ENCODE measurements at places on chromosomes 13 and 19.

- DNase-seq = no peak
These were observed 416.4 kb downstream of the TSHZ3 start for GRCh38 chr19:30932854-30933253.

GRCh38 chr19:54108496-54108895 lies 5.8 kb downstream of the NDUFA3 start:
- no peak for DNase-seq

- no peak for DNase-seq
These were observed 462.5 kb downstream of the KLF12 start for GRCh38 chr13:73671732-73672131.

DNA sequence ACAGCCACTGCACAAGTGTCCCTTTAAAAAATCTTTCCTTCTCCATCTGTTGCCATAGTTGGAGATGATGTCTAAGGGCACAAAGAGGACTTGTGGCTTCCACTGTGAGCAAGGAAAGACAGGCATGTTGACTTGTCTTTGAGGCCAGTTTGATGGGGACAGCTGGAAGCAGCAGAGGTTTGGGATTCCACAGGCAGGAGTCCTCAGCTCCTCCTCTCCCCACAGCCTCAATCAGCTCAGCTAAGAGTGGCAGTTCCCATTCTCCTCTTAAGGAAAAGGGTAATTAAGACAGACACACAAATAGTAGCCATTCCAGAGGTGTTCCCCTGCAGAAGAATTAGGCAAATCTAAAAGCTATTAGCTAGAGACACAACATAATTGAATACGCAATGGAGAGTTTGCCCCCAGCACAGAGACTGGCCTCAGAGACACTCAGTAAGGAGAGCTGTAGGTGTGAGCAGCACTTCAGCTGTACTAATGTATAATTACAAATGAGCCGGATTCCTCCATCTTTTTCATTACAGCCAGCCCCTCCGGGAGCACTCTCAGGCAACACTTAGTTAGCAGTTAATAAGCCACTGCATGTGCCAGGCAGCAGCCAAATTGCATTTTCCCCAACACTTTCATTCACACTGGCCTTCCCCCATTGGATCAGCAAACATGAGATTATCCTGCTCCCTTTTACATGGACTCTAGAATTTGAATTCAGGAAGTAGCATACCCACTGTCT lies 434.0 kb downstream of the FOXO1 start:
- no peak for DNase-seq

- DNase-seq = no peak
These were observed 499.4 kb upstream of the ARGLU1 start for GRCh38 chr13:107067381-107067780.

DNA sequence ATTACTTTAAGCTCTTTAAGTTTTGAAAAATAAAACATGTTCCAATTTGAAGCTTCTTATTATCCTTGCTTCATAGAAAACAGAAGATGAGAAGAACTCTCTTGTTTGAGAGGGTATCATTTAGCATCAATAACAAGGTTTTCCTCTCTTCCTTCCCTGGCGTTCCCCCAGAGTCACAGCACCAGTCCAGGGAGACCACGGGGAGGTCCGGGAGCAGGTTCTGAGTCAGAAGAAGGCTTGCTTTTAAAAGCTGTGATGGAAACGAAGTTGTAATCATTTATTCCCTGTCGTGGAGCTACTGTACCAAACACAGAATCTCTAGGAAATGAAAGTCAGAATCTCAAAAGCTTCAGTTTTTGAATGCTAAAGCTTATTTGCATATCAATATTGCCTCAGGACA lies 174.0 kb upstream of the LSM14A start:
- no peak for DNase-seq

GRCh38 chr19:4429771-4430171 lies 27.3 kb downstream of the CHAF1A start:
- DNase-seq = no peak

GRCh38 chr13:113077953-113078901 lies 27.4 kb upstream of the F7 start:
- no peak for DNase-seq

- DNase-seq = no peak
These were observed 382.4 kb downstream of the KCTD12 start for GRCh38 chr13:76503766-76504165.

DNA sequence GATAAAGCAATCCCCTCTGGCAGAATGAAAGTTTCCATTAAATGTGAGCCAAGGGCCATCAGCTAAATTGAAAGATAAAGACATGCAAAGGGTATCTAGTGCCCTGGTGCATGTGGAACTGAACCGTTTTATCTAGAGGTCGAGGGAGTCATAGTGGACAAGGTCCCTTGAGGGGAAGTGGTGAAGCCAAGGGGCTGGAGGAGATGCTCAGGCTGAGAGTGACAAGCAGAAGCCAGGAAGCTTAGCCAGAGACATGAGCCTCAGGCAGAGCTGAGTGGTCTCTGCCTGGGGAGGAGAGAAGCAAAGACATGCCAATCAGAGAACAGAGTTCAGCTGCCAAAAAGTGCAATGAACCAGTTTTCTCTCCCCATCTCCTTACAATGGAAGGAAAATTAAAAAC lies 68.1 kb upstream of the SLC10A2 start:
- DNase-seq = no peak

- no peak for DNase-seq
These were observed 51.8 kb upstream of the FREM2 start for GRCh38 chr13:38635030-38635429.

GRCh38 chr19:50514346-50515167 lies 844 bp upstream of the ASPDH start:
- no peak for DNase-seq

DNA sequence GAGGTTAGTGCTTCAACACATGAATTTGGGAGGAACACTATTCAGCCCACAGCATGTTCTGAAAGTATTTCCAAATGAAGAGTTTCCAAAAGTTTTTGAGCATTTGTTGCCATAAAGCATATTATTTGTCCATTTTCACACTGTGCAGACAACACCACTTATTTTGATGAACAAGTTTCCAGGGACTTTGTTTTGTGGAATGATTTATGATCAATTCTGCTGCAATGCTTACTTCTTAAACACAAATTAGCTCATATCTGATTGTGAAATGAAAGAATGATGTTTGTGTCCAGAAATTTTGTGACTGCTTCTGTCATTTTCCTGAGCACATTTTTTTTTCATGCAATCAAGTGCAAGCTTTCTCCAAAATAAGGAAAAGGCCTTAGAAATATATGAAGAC lies 205.3 kb downstream of the RAP2A start:
- no peak for DNase-seq

Data from activated CD8-positive, alpha-beta memory T cell treated with anti-CD3 and anti-CD28 coated beads for 4 hours (primary cell).